ENCODE measurements at places on chromosomes 5 and 9.

DNA sequence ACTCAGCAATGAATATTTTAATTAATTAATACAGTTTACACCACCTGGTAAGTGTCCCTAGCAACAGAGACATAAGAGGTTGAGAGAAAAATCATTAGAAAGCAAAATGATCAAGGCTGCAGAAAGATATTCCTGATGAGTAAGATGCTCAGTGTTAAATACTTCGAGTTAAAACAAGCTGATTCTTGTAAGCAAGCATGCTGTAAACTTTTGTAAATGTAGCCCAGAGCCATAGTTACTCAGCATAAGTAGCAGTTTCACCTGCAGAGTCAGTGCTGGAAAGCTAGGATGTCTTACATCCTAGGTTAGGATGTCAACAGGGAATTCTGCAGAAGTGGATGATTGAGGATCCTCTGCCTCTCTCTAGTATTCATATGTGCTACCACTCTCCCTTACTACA is 4.2 kb downstream of the PRKACG start:
- no peak for DNase-seq

DNA sequence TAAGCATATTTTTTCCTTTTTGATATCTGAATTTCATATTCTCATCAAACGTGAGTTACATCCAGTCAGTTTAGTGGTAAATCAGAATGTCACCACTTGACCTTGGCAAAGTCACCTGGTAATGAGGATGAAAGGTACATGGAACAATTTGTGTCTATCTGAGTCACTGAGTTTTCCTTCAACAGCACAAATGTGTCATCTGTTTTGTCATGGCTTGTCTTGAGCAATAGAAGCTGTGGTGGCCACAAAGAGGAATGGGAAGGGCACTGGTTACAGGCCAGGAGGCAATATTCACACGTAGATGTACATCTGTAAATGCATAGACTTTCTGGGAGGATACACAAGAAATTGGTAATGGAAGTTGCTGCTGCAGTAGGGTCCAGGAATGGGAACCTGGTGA is 8.4 kb upstream of the ZNF474 start:
- DNase-seq, result no peak

DNA sequence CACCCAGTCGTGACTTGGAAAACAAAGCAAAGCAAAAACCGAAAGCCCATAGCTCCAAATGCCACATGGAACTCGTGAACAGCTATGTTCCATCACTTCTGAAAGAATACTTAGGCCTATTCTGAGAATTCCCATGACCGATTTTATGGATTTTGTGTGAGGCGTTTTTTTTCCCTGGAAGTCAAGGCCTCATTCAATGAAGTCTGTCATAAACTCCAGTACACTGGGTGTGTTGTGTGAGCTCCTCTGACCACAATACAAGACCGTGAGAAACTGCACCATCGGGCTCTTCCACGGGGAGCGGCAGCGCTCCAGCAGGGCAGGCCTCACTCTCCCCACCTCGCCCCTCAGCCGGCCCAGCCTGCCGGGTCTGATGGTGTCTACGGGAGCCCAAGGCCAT is 209.5 kb downstream of the FANCC start:
- DNase-seq, result no peak

DNA sequence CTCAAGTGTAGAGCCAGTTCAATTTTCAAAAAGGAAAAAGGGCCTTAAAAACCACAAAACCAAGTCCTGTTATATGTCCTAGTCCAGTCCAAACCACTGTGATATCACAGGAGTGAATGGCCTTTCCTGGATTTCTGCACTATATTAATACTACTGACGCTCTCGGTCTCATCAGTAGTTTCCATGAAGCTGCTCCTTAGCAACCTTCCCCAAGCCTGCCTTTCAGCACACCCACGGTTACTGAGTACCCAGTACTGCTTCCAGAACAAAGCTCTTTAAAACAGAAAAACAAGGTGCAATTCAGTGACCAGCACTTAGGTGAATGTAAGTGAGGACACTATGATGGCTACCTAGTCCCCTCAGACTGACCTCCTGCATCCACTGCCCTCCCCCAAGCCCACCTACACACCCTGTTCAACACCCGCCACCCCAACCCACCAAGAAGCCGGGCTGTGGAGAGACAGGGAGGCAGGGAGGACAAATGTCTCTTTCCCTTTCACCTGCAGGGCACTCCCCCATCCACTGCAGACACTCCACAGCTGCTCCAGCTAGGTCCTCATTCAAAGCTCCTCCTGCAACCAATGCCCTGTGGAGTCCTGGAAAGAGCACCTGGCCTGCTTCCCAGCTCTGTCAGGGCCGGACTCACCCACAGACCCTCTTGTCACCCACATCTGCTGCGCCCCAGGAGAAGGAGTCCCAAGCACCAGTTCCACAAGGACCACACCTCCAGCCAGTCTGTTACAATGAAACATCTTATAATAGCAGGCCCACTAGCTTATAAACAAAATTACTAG is 25.9 kb downstream of the PSMB7 start:
- no peak for DNase-seq

GRCh38 chr9:114072184-114073140 is 5.6 kb downstream of the AMBP start:
- DNase-seq, result peak; percentile 61

- DNase-seq, result no peak
Observed at GRCh38 chr5:154346427-154346826, 99.4 kb upstream of the SAP30L start.

DNA sequence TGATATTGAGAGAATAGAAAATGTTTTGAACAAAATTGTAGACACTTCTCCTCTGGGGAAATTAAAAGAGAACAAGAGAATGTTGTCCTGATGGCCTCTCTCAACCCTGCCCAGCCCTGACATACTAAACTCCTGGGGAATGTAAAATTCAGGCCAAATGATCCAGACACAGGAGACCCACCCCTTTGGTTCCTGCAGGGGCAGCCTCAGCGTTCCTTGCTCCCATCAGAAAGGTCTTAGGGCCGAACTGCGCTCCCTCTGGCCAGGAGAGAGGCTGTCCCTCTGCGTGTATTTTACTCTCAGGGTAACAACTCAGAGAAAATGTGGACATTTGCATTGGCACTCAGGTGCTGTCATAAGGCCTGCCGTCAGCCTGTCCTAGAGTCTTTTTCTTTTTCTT is 616.3 kb upstream of the KLF4 start:
- no peak for DNase-seq

DNA sequence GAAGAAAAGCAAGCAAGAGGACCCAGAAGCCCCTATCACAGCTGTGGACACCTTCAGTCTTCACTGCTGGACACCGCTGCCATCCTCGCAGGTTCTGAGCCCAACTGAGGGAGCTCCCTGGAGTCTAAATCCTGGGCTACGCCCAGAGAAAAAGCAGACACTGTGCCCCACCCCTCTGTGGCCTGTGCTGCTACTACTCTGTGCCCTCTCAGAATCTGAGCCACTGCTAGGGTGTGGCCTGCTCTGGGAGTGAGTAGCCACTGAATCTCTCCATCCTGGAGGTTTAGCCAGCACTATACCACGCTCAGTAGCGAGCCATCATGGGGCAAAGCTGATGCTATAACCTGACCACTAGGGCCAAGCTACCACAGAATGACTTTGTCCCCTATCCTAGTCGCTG is 338.2 kb downstream of the NPR3 start:
- DNase-seq, result no peak

- no peak for DNase-seq
Observed at GRCh38 chr9:101027236-101027635, 1.3 kb upstream of the PLPPR1 start.

DNA sequence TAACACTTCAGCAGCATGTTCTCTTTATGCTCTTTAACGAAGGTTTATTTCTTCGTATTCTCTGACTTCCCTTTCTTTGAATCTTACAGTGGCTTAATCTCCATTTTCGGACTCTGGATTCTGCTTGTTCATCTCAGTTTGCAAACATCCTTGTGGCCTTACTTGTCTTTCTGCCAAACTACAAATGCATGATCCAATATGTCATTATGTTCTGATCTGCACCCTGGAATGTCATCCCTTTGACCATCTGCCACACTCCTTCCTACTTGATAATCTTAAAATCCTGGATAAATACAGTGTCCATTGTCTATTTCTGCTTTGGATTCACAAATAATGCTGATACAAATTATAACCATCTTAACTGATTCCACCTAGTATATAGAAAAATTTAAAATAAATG is 499.2 kb downstream of the CDH18 start:
- DNase-seq, result no peak

DNA sequence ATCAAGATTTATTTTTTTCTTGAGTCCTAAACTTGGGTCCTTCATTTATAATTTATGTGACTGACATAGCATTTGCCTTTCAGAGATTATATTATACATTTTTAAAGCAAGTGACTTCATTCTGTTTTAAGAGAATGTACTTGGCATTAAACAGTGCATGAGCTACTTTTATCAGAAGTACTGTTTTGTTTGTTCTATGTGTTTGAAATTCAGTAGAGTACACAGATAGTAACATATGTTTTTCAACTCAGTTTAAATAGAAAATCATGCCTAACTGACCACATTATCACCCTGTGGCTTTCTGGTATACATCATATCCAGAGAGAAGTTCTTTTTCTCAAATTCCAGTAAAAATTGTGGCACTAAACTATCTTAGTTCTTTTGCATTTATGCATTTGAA is 335.3 kb upstream of the CDH18 start:
- DNase-seq, result no peak

DNA sequence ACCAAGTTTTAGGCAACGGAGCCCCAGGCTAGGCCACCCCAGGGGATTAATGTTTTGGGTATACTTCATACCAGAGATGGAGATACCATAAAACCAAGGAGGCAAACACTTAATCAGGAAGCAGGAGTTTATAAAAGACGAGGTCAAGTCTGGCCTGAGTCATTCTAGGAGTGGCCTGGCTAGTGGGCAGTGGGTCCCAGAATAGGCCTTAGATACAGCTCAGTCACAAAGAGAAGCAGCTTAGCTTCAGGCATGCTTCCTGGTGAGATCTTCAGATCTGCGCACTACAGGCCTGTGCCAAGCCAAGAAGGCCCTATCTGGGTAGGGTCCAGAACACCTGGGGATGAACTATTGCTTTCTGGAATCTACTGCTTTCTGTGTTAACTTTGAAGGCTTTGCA is 20.6 kb upstream of the NR5A1 start:
- no peak for DNase-seq

GRCh38 chr9:129498451-129499384 is 122.2 kb downstream of the C9orf50 start:
- no peak for DNase-seq

DNA sequence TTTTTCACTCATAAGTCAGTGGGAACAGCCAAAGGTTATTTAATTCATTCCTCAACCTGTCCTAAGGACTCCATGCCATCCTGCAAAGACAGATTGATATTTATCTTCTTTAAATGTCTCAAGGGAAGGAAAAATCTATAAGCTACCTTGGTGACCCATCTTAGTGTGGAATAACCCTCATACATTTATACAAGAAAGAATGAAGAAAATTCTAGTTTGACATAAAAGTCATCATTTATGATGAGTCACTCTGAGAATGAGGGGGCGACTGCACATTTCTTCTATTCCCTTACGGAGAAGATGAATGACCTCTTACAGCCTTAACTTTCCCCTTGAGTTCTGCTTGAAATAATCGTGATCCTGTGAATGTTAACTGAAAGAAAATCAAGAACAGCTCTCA is 26.8 kb upstream of the NUDT12 start:
- DNase-seq, result no peak

DNA sequence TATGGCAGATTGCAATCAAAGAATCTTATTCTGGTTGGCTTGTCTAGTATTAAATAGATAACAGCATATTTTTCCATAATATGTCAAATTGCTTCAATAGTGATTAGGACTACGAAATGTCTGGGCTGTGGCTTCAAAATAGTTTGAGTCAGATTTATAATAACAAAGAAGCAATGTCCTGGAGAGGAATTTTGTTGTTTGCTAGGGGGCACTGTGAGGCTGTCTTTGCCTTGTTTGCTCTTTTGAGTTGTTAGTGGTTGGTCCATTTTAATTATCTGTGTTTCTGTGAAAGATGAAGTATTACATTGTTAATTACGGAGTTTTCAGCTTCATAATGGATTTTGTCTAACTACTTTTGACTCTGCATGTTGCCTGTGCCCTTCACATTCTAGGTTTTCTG is 713.6 kb downstream of the TLE4 start:
- no peak for DNase-seq

GRCh38 chr5:76920491-76920890 is 32.4 kb upstream of the CRHBP start:
- DNase-seq, result no peak

GRCh38 chr9:96502539-96503373 is 52.8 kb downstream of the HABP4 start:
- DNase-seq, result no peak

GRCh38 chr5:68245319-68245718 is 29.8 kb downstream of the PIK3R1 start:
- no peak for DNase-seq

DNA sequence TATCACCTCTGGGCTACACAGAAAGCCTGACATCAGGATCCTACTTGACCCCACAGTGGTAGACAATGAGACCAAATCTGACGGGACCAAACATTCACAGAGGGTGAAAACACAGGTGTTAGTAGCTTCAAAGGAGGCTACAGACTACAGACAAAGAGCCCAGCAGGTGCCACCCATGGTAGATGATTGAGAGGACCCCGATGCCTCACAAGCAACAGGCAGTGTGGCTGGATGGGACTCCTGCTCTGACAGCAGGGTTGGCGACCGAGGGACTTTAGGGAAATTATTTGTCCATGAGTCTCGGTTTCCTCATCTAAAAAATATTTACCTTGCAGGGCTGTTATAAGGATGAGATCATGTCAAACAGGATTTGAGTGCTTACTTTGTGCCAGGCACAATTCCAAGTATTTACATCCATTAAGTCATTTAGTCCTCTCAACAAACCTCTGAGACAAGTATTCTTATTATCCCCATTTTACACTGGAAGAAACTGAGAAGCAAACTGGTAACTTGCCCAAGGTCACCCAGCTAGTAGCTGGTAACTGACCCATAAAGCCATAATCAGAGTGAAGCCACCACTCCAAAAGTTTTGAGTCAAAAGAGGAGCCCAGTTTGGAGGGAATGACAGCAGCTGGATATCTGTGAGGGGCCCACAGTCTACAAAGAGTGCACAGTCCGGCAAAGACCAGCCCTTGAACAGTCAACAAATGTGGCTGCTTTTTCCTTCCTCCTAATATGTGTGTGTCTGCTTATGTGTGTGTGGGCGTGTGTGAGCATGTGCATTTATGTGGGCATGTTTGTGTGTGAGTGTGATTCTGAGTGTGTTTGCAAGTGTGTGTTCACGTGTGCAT is 502.0 kb downstream of the BNC2 start:
- no peak for DNase-seq

- no peak for DNase-seq
Observed at GRCh38 chr9:72911816-72912215, 41.0 kb downstream of the ALDH1A1 start.

GRCh38 chr5:113161806-113162205 is 185.2 kb downstream of the DCP2 start:
- DNase-seq, result no peak

DNA sequence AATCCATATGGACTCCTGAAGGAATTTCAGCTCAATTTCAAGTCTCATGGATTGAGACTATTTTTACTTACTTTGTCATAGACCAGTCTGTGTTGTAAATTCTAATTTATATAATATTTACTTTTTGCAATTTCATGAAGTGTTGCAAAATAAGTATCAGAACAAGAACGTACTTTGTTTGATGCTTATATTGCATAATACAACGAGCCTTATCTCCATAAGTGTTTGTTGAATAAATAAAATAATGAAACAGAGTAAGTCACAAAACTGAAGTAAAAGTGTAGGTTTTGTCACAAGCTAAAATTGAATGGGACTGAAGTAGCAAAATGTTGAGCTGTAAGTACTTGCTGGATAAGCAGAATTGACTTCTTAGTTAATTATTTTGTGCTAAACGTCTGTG is 3.0 kb upstream of the LIFR start:
- DNase-seq, result no peak
